AG09319 (cell line): ENCODE measurements at places on chromosomes 4 and X.

- no peak for DNase-seq
These were observed 103.6 kb downstream of the RAPGEF2 start for GRCh38 chr4:159206427-159206871.

GRCh38 chr4:36323816-36324419 is 42.5 kb downstream of the DTHD1 start:
- DNase-seq, result no peak

- DNase-seq, result no peak
These were observed 37.8 kb upstream of the NHSL2 start for GRCh38 chrX:71872542-71873458.

DNA sequence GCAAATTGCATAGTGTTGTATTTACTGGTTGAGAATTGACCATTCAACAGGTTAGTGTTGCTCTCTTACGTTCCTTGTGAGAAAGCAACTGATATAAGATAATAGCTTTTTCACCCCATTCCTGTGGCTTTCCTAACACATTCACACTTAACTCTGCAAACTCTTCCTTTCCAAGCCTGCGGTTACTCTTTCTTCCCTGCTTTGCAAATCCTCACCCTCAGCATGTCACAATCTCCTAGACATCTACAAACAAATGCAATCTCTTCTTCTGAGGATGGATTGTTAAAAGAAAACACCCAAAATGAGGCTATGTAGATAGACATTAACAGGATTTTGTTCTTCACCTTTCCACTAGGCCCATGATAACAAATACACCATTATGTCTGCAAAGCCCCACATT is 771.7 kb upstream of the PCDH7 start:
- no peak for DNase-seq

- no peak for DNase-seq
These were observed 2.2 kb downstream of the SLAIN2 start for GRCh38 chr4:48343551-48343950.

GRCh38 chrX:129540722-129541184 is 694 bp downstream of the OCRL start:
- DNase-seq, result no peak

DNA sequence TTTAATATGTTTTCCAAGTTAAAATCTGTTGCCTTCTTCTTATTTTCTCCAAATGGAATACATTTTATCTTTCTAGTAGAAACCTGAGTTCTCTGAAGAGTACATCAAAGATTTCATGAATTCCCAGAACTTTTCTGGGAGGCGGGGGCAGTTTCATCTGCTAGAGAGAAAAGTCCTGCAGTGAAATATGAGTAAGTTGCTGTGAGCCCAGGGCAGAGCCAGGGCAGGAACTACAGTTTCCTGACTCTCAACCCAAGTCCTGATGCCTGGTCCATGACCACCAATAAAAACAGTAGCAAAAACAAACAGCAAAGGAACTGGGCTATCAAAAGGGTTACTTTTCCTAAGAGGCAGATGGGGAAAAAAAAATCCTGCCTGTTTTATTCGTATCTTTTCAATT is 239.4 kb upstream of the CTSO start:
- DNase-seq, result no peak

- no peak for DNase-seq
These were observed 6.2 kb downstream of the PRR32 start for GRCh38 chrX:126825566-126826193.

DNA sequence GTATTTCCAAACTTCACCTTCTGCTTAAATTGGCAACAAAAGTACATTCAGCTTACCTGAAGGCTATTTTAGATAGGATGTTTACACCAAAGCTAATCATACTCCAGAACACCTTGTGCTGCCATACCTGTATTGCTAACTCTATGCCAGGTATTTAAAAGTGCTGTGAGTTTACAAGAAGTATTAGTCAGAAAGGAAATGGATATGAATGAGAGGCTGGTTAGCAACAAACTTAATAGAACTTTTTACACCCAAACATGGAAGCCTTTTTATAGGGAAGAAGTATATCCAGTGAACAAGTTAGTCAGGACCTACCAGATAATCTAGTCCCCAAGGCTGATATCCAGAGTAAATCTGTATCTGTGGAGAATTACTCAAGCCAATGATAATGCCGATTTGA is 131.2 kb upstream of the SPRY1 start:
- no peak for DNase-seq

DNA sequence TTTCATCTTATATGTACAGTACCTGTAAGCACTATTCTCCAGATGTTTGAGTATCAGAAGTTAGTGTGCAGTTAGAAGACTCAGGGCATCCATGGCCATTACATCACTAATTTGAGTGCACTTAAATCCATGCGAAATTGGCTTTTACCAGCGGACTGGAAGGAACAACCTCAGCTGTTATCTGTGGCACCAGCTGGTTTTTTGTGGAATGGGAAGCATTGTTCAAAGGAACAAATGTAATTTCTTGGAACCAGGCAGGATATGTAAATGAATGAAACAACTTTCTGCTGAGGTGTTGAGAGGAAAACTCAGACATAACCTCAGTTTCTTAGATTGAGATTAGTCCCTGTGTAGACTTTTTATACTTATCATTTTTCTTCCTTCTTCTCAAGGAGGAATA is 60.2 kb downstream of the PDGFRA start:
- no peak for DNase-seq

GRCh38 chr4:138678985-138679746 is 336.4 kb upstream of the NOCT start:
- no peak for DNase-seq

GRCh38 chrX:24014388-24015018 is 12.5 kb downstream of the KLHL15 start:
- no peak for DNase-seq

DNA sequence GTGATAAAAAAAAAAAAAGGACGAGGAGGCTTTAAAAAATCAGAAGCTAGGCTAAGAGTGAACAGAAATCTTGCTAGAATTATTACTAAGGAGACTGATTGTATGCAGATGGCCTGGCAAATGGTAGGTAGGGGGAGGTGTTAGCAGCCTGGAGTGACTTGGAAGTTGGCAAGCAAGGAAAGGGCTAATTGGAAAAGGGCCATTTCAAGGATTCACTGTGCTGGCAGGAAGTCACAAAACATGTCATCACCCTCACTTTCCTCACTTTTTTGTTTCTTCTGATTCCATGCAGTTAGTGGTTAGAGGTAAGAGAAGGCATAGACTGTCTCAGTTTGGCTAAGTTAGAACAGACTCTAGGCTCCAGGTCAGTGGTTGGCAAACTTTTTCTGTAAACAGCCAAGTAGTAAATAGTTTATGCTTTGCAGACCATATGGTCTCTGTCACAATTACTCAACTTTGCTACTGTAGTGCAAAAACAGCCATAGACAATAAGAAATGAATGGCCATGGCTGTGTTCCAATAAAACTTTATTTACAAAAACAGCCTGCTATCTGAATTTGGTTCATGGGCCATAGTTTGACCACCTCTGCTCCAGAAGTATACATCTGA is 646.5 kb upstream of the ACTRT1 start:
- DNase-seq, result no peak

- no peak for DNase-seq
These were observed 165.1 kb downstream of the TSPAN5 start for GRCh38 chr4:98493296-98493695.

- DNase-seq, result no peak
These were observed 21.0 kb downstream of the PLS3 start for GRCh38 chrX:115581759-115582615.

DNA sequence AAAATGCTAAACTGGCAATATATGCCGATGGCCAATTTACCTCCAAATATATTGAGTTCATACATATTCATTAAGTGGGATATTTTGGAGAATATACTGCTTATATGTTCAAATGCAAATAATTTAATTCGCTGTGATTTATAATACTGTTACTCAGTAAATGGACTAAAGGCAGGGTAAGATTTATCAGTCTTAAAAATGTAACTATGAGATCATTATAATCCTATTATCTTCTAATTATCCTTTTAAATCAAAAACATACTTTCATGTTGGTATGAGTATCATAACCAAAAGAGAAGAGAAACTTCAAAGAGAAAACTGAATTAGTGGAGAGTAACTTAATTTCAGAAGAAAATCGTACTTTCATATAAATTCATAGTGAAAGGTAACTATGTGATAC is 44.6 kb downstream of the FAT4 start:
- DNase-seq, result no peak

DNA sequence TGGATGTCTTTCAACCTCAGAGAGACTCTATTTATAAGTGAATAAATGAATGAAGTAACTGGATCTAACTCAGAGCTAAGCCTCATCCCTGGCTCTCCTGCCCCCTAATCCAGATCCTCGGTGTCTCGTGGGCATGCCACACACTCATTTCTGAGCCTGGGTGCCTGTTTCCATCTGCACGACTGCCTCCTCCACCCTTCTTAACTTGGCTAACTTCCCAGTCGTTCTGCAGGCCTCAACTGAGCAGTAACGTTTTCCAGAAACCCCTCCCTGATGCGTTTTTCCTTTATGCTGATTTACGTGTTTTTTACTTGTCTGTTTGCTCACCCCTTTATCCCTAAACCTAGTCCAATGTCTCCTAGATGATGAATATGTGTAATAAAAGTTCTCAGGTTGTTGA is 186.9 kb upstream of the HS3ST1 start:
- no peak for DNase-seq

DNA sequence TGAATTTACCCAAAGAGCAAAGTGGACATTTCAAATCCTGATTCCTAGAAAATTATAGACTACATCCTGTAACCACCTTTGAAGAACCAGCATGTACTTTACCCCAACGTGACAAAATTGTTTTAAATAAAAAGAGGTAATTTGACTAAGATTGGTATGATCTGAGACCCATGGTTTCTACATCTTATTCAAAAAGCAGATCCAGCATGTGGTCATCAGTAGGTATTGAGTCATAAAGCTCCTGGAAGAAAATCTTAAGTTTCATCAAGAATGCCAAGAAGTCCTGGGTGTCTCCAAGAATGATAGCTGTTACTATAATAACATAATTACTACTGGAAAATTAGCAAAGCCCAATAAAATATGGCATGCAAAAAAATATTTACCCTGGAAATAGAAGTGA is 61.8 kb downstream of the NFKB1 start:
- no peak for DNase-seq

DNA sequence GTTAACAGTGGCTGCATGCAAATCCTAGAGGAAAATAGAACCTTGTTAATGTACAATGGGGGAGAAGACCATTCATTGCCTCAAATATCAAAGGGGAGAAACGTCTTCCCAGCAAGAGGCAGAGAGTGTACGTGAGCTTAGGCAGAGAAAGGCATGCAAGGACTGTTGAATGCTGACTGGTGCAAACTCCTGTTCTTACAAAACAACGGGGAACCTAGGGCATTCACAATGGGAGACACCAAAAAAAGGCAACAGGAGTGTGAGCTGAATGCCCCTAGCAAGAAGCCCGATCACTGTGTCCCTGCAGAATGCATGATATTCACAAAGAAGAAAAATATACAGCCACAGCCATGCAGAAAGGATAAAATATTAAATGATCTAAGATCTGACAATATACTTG is 184.9 kb downstream of the NSUN7 start:
- no peak for DNase-seq

DNA sequence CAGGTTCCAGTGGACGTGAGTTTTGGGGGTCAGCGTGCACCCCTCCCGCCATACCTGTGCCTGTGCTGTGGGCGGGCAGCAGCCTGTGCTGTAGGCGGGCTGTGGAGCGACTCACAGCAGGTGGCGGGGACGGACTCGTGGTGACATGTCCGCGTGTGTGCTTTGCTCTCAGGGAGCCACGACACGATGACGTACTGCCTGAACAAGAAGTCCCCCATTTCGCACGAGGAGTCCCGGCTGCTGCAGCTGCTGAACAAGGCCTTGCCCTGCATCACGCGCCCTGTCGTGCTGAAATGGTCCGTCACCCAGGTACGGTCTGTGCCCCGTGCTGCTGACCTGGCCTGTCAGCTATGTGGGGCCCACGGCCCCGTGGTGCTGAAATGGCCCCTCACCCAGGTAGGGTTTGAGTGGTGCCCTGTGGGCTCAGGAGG is 7.4 kb downstream of the PLCXD1 start:
- DNase-seq, result no peak

DNA sequence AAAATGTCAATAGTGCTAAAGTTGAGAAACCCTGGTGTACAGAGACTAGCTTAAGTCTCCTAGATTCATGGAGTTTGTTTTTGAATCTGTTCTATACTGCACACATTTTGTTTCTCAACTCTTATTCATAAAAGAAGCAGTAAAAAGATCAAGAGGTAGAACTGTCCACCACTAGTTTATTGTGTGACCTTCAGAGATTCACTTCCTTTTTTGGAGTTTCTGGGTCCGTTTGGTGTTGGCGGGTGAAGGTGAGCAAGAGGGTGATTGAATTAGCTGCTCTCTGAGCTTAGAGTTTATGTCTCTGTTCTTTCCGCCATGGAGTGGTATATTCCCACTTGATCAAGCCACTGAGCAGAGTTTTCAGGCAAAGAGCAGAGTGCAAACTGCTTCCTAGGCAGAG is 21.4 kb upstream of the PLAC1 start:
- no peak for DNase-seq

DNA sequence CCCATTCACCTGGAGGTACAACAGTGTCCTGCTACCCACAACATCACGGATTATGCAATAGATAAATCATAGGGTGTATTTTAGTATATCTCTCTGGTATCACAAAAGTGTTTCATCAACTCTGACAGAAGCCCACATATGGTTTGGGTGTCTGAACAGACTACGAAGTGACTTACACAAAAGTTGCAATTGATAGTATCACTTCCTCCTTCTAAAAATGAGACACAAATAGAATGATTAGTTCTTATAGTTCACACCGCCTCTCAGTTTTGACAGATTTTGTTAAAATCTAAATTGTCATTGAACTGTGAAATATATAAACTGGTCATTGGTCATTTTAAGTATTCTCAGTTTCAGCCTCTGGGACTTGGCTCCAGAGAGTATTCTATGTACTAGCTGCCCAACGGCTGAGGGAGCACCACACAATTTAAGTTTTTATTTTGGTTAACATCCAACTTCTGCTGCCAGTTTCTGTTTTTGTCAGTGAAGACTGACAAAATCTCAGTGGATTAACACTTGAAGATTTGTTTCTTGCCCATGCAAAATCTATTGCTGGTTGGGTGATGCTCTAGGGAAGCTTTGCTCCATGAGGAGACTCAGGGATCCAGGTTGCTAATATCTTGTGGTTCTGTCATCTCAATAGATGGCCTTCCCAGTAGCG is 113.8 kb upstream of the PUDP start:
- no peak for DNase-seq
